Bronchial epithelial cell (primary cell): ENCODE measurements at places on chromosomes 2 and 18.

DNA sequence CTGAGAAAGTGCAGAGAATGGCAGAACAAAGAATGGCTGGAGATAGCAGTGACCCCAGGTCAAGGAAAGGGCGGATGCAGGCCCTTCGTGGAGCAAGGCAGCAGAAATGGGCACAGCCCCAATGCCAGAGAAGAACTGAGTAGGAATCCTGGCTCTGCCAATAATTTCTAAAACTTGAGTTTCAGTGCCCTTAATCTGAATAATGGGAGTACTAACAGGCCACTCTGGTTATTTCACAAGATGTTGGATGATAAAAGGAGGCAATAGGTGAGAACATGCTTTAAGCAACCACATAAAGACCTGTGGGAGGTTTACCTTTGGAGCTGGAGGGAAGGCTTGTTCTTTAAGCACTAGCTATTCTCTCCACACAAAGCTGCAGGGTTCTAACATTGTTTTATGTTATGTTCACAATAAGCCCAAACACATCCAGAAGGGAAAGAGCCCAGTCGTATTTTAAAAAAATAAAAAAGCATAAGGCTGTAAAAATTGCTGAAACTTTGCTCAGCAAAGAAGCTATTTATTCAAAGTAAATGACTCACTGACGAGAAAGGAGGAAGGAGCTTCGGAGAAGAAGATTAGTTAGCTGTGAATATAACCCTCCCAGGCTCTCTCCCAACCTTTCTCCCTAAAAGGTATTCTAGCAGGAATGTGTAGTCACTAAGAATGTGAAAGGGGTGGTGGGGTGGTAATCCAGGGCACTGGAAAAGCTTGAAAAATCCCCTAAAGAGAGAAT is 470.2 kb downstream of the TXNL1 start:
- peak; percentile 69 for DNase-seq

DNA sequence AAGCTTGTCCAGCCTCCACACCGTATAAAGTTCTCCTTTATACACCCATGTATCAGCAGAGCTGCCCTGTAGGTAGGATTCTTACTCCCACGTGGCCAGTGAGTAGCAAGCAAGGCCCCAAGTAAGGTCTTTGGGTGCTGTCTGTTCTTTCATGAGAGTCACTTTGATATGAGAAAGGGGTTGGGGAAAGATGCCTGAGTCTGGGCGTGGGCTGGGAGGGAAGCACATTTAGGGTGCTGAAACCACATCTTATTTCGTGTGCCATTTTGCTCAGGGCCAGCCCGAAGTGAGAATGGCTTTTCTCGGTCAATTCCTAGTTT is 436 bp upstream of the ITPRIPL1 start:
- no peak for DNase-seq

GRCh38 chr2:218857371-218858137 is 2.1 kb upstream of the WNT6 start:
- no peak for DNase-seq

DNA sequence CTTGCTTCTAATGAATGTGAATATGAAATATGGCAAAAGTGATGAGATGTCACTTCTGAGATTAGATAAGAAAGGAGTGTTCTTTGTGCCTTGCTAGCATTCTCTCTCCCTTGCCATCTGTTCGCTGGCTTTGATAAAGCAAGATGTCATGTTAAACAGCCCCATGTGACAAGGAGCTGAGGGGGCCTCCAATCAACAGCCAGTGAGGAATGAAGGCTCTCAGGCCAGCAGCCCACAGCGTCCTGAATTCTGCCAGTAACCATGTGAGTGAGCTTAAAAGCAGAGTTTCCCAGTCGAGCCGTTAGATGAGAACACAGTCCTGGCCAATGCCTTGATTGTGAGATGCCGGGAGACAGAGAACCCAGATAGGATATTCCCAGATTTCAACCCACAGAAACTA is 198.8 kb downstream of the IRS1 start:
- no peak for DNase-seq

- no peak for DNase-seq
These were observed 115.0 kb downstream of the CELF4 start for GRCh38 chr18:37450434-37451132.

- DNase-seq: peak; percentile 98
These were observed 52.3 kb downstream of the RAB27B start for GRCh38 chr18:54880395-54881105.

DNA sequence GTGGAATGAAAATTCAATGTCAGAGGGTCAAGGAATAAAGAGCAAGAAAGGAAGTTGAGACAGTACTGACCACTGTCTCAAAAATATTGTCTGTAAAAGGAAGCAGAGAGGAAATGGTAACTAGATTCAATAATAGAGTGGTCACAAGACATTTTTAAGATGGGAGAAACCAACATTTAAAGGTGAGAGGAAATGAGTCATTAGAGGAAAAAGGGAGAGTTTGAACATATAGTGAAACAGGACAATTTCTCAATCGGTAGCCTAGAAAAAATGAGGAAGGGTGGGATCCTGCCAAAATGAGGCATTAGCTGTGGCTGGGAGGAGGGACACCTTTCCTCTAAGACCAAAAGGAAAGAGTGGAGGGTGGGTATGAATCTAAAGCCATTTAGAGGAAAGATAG is 288.5 kb downstream of the SP3 start:
- DNase-seq: peak; percentile 70

GRCh38 chr18:21853016-21853415 is 112.4 kb downstream of the MIB1 start:
- no peak for DNase-seq

DNA sequence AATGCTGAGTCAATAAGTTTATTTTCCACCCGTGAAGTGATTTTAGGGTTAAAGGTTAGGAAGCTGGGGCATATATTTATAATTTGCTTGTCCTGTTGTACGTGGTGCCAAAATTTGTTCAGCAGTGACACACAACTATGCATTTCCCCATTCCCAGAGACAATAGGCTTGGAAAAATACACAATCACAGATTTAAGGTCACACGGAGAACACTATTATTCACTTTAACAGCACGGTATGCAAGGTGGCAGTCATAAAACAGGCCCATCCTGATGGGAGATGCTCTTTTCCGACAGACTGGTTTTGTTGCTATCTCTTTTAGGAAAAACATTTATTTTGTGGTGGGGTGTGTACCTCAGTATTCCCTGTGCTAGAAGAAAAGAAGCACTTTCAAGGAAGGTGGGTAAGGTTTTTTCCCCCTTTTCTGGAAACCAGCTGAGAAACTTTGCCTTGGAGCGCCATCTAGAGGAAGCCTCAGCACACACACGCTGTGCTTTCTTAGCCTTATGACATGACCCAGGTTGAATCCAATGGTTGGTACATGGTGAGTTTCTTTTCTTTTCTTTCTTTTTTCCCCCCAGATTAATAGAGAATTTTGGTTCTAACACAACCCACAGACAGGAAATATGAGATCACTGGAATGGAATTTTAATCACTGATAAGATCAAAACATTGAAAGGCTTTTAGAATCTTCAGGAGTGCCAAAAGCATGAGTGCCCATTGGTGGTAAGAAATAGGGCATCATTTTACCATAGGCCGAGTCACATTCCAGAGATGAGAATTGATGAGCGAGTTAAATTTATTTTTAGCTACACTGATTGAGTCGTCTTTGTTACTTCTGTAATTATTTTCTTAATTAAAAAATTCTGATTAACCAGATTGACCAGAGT is 332.1 kb downstream of the AGPS start:
- peak; percentile 39 for DNase-seq

DNA sequence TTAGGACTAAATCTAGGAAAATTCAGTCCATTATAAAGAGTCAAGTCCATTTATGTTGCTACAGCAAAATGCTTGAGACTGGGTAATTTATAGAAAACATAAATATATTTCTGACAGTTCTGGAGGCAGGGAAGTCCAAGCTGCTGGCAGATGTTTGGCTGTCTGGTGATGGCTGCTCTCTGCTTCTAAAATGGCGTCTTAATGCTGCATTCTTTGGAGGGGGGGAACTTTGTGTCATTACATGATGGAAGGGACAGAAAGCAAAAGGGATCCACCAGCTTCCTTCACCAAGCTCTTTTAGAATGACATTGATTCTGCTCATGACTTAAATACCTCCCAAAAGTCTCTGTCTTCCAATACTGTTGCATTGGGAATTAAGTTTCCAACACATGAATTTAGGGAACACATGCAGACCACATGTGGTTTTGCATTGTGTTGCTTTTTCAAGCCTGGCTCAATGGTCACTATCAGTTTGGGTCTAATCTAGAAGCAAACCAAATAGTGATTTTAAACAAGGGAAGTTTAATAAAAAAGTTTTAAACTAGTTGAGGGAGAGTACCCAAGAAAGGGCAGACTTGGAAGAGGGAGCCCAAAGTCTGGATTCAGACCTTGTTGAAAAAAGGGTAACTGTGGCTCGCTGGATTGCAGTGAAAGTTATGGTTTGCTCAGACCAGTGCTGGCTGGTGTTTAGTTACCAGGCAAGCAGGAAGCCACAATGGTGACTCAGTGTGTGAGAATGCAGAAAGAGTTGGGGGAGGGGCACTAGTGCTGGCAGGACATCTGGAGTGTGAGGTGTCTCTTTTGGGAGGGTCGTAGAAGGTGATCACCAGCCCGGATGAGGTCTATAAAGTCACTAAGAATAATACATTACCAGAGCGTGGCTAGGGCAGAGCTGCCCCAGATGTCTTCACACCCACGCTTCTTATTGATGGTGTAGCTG is 30.8 kb downstream of the C18orf54 start:
- DNase-seq: peak; percentile 85

DNA sequence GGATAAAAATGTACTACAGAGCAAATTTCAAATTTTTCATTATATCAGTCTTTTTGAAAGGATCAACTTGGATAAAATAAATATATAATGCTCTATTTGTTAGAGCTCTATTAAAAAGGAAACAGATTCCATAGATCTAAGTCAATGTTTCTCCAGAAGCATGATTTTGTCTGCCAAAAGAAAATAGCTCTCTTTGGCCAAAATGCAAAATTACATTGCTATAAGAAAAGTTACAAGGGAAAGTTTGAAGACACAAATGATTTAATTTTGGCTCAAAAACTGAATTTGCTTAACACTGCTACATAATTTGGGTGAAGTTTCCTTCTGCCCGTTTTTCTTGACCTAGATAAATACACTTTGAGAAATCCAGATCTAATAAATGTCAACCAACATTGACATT is 15.7 kb downstream of the C2orf69 start:
- no peak for DNase-seq
